ENCODE measurements at places on chromosomes 16 and 17.

DNA sequence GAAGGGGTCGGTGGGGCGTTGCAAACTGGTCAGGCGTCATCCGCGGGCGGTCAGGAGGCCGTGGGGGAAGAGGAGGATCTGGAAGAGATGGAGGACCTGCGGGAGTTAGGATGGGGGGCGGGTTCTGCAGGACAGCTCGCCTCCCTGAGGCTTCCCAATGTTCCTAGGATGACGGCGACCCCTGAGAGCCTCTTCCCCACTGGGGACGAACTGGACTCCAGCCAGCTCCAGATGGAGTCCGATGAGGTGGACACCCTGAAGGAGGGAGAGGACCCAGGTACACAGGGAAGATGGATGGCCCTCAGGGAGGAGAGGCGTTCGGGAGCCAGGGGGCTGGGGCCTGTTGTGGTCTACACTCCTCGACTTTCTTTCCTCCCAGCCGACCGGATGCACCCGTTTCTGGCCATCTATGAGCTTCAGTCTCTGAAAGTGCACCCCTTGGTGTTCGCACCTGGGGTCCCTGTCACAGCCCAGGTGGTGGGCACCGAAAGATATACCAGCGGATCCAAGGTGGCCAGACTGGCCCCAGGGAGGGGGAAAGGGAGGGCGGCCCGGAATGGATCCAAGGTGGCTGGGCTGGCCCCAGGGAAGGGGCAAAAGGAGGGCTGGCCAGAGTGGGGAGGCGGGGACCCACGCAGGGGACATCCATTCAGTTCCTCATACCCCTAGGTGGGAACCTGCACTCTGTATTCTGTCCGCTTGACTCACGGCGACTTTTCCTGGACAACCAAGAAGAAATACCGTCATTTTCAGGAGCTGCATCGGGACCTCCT, 839 bp downstream of the PLD2 start:
- no peak for DNase-seq

DNA sequence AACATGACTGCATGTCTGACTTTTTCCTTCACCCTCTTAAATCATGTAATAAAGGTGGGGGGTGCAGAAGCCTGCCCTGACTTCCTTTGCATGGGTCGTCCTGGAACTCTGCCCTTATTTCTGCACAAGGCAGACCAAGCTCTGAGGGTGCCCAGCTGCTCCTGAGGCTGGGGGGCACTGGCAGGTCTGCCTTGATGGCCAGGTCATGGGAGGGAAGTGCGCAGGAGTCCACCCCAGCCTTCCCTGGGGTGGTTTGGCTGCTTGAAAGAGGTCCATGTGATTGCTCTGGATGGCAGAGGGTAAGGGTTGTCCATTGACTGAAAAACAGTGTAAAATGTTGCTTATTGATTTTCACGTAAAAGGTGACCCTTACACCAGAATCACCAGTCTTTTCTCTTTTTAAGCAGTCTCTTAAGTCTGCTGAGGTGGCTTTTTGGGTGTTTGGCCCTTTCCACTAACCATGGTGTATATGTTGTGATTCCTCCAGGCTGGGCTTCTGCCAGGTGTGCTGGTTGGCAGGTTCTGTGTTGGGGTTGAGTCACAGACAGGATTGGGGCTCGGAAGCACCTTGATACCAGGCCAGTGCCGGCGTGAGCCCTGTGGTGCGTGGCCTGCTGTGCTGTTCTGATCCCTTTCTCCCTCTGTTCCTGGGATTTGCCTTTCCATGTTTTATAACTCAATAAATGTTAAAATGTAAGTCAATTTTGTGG, 19.4 kb downstream of the DHX38 start:
- no peak for DNase-seq

GRCh38 chr16:82287937-82288336, 117.9 kb upstream of the MPHOSPH6 start:
- no peak for DNase-seq

DNA sequence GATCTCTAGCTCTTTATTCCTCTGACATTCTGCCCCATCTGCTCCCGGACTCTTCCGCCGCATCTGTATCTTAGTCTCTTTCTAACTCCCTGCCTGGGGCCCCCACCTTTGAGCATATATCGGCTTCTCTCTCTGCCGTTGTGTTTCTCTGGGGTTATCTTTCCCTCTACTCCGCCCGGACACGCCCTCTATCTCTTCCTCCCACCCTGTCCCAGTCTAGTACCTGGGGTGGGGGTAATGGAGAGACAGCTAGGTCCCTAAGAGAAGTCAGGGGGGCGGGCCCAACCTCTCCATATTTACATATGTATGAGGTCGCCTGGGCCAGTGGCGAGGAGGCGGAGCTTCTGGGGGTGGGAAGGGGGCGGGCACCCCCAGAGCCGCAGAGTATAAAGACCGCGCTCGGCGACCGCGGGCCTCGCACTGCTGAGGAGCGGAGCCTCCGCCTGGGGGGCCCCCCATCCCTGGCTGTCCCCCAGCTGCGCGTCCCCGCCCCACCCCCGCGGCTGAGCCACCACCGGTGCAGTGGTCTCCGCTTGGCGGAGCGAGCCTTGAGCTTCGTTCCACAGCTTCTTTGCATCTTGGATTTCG, at the start of gene ATP1B2:
Gene ATP1B2, plus strand, starts transcription at position 418 of the 588 bp plus-strand sequence. CDS start 593 bp downstream, outside the sequence.
- no peak for DNase-seq

DNA sequence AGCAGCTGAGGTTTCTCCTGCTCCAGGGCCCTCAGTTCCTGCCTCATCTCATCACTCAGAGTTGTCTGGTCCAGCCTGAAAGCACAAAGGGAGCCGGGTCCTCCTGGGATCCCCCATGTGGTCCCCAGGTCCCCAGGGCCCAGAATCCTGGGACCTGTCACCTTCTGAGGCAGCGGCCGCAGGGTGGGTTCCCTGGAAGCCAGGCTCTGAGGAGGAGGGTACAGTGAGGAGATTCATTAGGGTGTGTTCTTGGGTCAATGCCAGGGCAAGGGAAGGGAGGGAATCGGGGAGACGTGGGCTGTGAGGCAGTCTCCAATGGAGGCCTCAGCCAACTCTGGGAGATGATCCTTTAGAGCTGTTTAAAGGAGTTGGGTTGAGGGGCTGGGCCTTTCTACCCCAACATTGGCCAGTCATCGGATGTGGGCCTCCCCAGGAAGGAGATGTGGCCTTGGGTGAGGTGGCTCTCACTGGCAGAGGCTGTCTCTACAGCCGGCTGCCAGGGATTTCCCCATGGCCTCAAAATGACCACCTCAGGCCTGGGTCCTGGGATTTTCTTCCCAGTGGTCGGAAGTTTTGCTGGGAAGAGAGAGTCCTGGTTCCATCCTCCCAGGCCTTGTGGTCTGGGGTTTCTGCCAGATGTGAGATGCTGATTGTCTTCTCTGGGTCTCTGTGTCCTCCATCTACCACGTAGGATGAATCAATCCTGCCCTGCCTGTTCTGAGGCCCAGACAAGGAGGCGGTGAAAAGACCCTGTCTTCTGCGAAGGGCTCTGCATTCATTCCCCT, 47.3 kb downstream of the NLRP1 start:
- no peak for DNase-seq

- no peak for DNase-seq
These were observed 14.0 kb upstream of the CD300LD start for GRCh38 chr17:74606050-74606449.

DNA sequence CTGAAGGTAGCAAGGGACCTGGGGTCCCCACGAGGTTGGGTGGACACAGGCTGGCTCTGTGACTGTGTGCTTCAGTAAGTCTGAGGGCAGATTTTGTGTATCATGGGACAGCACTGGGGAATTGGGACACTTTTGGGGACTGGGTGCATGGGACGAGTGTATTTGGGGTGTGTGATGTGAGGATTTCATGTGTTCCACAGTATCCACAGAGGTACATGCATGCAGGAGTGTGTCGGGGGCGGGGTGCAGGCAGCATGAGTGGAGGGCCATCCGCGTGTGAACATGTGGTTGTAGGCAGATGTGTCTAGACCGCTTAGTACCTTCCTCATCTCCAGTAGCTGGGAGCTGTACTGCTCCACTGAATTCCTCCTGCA, 1.1 kb upstream of the DLX3 start:
- no peak for DNase-seq

DNA sequence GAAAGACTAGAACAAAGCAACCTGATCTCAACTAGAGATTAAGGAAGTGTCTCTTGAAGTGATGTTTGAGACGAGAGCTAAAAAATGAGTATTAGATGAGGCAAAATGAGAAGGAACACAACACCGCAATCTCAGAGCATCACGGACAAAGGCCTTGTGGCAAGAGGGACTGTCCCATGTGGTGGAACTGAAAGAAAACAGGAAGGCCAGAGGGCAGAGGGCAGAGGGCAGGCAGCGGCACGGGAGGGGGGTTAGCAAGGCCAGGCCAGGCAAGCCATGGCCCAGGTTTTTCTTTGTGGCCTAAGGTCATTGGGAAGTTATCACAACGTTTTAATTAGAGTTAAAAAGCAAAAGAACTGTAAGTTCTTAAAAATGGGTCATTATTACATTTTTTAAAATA, 22.5 kb downstream of the RPA1 start:
- no peak for DNase-seq

DNA sequence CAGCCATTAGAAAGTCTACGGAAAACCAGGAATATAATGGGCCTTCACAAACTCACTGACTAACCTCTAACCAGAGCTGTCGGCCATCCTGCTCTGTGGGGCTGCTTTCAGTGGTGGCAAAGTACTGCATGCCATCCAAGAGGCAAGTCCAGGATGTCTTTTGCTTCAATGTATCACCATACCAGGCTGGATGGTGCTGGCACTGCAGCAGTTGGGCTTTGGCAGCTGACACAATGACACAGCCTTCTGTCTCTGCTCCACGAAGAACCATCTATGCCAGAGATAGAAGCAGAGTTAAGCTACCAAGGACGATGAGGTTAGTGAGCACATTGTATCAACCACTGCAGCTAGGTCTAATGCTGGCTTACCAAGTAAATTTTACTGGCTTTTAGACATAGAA, 9.7 kb upstream of the RSKR start:
- DNase-seq: no peak

- DNase-seq: no peak
These were observed 5.0 kb downstream of the CORO6 start for GRCh38 chr17:29617481-29618271.

DNA sequence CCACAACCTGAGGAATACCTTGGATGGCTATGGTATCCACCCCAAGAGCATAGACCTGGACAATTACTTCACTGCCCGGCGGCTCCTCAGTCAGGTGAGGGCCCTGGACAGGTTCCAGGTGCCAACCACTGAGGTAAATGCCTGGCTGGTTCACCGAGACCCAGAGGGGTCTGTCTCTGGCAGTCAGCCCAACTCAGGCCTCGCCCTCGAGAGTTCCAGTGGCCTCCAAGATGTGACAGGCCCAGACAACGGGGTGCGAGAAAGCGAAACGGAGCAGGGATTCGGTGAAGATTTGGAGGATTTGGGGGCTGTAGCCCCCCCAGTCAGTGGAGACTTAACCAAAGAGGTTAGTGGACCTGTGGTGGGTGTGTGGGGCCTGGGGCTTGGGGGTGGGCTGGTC, 3.1 kb downstream of the NFE2L1 start:
- no peak for DNase-seq

DNA sequence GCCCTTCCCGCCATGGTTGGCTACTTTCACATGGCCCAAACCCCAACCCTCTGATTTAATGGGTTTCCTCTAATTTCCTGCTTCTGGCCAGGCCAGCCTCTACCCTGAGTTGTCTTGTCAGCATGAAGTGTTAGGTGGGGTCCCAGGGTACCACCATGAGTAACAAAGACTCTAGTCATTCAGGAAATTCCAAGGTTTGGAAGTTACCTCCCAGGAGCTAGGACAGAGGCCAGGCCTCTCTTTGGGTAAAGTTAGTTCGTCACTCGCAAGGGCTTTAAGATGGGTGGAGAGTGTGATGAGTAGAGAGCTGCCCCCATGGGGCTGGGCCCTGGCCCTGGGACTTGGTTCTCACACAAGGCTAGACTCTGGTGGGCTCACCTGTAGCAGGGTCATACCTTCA, 54.6 kb downstream of the PLD6 start:
- DNase-seq: peak; percentile 25

DNA sequence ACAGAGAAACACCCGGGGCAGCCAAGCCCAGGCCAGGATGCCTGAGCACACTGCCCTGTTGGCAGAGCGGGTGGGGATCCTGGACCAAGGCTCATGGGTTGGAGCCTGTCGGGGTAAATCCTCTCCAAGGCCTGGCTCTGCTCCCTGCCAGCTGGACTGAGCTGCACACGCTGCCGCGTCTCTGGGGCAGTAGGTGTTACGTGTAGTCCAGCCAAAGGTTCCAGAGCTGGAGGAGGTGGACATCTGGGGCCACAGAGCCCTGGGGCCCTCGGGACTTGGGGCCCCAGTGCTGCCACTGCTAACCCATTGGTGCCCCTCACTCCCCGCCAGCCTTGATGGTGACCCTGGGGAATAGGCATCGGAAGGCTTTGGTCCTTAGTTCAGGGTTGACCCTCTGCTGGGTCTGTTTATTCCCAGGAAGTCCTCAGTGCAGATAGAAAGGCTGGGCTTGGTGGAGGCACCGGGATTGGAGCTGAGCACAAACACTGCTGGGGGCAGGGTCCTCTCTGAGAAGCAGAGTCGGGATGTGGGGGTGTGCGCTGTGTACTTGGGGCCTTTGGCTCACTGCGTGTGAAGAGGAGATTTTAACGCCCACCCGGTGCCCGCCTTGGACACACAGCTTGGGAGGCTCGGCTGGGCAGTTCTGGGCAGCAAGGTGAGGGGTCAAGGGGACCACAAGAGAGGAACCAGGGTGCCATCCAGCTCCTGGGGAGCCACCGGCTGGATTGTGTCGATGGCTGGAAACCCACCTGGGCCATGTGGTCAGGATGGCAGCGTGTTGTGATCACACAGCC, 16.3 kb upstream of the CBX4 start:
- DNase-seq: no peak

GRCh38 chr17:80870401-80870800, 121.2 kb upstream of the CHMP6 start:
- no peak for DNase-seq

DNA sequence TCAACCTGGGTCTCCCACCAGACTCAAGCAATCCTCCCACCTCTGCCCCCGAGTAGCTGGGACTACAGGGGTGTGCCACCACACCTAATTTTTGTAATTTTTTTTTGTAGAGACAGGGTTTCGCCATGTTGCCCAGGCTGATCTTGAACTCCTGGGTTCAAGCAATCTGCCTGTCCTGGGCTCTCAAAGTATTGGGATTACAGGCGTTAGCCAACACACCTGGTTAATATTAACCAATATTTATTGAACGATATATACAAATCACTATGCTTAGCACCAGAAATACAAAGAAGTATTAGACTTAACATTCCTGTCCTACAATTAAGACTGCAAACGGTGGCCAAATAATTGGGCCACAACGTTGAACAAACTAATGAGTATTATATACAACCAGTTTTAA, 4.2 kb downstream of the MBTD1 start:
- DNase-seq: no peak

DNA sequence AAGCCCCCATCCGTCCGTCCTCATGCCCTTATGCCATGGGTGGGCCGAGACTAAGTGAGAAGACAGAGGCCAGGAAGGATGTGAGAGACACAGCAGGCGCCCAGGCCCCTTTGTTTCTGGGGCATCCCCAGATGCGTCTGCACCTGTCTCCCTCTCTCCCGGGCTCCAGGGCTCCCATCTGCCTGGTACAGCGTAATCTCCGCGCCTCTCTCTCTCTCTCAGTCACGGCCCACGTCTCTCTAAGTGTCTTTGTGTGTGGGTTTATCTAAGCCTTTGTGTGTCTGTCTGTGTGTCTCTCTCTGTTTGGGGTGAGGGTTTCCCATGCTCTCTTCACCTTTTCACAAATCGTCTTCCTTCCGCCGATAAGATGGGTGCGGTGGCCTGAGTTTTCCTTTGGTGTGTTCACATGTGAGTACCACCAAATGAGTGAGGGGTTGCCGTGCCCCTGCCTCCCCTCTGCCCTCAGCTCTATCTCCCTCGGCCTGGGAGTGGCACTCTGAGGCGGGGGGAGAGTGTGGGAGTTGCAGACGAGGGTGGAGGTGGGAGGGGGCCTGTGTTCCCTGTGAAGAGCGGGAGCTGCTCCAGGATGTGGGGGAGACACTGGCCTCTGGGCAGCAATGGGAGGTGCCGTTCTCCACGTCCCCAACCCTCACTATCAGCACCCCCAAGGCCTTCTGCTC, 25.8 kb upstream of the ABCC3 start:
- no peak for DNase-seq

Measured in epithelial cell of proximal tubule (primary cell).